NCI-H524 (cell line): ENCODE measurements at places on chromosomes 7 and 10.

GRCh38 chr10:31678575-31679516 is 249.8 kb downstream of the ARHGAP12 start:
- no peak for DNase-seq

DNA sequence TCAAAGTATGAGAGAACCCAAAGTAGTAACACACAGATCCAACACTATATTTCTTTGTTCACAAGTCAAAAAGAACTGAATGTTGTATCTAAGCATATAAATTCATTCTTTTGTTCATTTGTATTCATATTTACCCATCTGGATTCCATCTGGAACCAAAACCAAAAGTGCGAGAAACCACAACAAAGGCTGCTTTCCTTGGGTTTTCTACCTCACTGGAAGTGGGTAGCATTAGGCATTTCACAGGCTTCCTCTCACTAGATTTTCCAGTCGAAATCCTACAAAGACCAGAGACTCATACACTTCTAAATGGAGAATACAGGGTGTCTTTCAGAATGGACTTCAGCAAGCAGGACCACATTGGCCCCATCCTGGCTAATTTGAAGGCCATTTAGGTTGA is 109.8 kb upstream of the WNT16 start:
- DNase-seq, result no peak

- no peak for DNase-seq
Observed at GRCh38 chr7:115634633-115635032, 395.9 kb downstream of the TFEC start.

DNA sequence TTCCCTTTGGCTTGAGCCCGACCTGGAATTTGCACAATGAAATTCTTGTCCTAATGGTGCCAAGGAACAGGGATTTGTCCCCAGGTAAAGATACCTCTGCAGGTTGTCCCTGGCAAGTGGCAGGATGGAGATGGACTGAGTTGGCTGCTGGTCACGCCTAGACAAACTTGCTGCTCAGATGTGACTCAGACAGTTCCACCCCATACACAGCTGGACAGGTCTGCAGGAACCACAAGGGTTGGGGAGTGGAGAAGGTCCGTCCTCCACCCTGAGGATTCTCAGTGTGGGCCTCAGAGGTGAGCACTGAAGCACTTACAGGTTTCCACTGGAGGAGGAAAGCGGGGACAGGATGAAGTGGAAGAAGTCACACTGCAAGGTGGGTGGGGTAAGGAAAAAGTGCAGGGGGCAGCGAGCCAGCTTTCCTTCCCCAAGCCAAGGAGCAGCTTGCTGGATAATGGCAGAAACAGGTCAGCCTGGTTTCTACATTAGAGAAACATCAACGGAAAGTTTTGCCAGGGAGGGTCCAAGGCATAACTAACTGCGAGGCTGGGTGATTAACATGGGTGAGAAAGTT is 20.5 kb downstream of the ITPRIP start:
- DNase-seq, result no peak

GRCh38 chr7:83629117-83629880 is 19.6 kb downstream of the SEMA3E start:
- DNase-seq, result no peak

- no peak for DNase-seq
Observed at GRCh38 chr10:45460235-45460878, 86.3 kb downstream of the ALOX5 start.

DNA sequence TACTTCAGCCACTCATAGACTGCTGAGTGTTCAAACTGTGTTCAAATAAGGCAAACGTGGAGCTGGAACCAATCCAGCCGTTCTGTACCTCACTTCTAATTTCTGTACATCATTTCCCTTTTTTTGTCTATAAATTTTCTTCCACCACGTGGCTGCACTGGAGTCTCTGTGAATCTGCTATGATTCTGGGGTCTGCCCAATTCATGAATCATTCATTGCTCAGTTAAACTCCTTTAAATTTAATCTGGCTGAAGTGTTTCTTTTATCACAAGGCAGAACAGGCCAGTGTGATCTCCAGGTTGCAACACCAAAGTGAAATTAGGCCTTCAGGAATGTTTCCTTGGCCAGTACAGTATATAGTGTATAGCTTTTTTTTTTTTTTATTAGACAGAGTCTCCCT is 53.5 kb downstream of the DNAJC12 start:
- DNase-seq, result no peak

DNA sequence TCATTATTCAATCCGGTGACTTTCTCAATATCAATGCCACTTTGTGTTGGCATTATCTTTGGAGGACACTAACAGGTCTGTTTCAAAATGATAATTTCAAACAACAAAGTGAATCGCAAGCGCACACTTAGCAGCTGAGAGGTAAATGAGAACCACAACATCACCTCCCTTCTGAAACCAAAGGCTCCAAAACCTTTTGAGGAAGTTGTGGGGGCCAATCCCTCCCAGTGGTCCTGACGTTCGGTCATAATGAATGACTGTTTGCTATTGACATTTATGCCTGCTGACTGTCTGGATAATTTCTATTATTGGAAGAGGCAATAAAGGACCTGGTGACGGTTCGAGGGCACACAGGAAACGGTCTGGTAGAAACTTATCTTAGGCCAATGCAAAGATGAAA is 1.8 kb downstream of the ADARB2 start:
- DNase-seq, result no peak

DNA sequence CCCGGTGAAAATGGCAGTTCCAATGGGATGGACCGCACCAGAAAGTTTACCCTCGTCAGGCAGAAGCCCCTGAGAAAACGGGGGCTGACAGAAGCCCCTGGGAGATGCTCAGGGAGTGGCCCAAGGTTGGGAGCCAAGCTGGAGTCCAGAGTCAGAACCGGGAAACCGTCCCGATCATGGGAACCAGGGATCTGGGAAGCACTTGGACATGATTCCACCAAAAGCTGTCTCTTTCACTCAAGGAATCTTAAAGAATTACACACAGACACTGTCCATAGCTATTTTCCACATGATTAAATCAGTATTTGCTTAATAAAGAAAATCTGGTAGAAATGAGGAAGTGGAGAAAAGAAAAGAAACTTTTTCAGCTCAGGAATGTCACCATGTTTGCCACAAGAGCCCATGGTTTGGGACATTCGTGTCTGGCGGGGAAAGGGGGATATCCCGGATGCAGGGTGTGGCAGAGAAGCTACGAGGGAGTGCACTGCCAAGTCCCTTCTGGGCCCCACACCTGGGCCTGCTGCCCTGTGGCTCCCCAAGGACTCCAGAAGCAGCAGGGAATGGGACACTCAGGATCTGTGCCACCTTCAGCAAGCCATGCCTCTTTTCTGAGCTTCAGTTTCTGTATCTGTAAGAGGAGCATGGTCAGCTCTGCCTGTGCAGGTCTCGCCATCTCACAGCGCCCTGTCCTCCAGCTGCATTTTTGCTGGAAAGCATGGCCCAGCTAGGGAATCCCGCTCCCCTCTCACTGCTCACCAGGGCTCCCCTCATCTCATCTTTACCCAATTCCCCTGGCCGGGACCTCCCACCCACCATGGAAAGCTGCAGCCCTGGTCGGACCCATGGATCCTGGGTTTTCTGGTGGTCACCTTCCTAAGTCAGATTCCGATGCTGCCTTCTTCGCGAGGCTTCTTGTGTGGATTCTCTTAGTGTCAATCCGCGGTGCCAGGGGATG is 225.1 kb upstream of the GRB10 start:
- no peak for DNase-seq

DNA sequence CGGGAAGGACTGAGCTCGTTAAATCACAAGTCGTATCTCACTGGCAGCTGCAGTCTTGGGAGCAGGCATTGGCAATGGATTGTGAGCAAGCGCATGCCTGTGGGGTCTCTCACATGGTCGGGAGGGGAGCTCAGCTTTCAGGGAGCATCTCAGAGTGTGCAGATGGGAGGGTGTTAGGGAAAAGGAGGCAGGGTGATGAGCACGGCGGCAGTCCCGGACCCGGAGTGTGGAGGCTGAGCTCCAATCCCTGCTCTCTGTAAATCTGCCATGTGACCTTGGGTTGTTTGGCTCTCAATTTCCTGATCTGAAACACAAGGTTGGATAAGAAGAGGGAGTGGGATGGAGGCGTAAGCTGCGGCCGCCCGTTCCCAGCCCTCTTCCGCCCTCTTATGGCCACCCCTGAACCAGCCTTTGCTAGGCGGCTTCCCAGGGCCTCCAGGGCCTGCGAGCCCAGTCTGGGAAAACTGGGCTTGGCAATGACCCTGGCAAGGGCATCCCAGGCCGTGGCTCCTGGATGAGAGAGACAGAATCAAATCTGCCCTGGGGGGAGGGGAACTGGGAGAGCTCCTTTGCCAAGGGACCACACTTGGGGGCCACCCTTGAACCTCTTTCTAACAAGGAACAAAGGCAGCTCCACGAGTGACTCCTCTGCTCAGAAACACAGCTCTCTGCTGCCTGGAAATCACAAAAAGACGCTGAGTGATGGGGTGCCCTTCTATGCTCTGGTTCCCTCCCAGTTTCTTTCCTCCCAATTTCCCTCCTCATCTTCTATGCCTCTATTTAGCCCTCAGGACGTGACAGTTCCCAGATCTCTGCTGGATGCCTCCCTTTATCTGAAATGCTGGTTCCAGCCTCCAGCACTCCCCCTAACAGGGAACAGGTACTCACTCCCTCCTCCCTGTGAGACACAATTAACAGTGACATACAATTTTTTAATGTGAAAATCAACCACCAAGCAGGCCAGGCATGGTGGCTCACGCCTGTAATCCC is 41.7 kb upstream of the LOXL4 start:
- peak; percentile 42 for DNase-seq

DNA sequence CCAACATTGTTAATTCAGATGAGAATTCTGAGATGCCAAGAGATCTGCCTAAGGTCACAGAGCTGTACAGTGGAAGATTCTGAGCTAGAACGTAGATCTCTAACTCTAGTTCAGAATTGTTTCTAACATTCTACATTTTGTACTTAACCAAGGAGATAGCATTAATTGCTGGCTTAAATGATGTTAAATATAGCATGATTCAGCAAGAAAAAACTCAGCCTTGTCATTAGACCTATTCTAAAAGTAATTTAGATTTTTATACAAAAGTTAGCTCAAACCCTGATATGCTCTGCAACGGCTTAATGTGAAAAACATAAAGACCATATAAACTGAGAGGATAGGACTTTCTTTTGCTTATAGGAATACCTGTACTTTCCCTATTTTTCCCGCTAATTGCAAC is 3.4 kb upstream of the CCDC71L start:
- no peak for DNase-seq

DNA sequence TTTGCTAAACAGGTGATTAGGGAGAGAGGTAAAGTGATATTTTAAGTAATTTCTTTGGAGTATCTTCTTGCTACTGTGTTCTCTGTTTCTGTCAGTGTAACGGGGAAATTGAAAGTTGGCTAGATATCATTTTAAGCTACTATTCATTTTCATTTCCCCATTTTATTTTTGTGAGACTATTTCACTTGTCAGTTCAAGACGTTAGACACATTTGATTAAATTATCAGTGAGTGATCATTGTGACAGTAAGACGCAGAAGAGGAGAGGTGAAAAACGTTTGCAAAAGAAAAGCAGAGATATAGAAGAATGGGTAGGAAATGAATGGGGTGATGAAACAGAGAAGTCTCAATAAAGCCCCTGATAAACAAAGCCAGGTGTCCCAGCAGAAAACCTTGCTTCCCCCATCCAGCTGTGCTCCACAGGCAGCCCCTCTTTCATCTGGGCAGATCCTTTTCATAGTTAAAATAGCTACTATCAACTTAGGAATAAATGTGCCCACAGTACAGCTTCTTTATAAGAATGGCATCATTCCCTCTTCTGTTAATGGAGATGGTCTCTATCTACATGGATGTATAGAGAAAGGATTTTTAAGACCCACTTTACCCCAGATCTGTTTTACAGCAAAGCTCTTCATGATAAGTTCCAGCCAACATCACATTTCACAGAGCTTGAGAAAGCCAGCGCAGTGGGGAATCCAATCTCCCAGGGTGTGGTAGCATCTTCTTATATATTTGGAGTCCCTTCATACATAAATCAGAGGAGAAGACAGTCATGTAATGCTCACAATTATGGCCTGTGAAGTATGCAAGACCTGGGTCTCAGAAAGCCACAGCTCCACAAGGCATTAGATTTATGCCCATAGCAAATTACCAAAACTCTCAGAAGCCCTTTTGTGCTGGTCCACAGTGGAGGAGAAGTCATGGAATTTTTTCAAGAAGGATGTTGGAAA is 138.1 kb upstream of the ITGB1 start:
- DNase-seq, result no peak

DNA sequence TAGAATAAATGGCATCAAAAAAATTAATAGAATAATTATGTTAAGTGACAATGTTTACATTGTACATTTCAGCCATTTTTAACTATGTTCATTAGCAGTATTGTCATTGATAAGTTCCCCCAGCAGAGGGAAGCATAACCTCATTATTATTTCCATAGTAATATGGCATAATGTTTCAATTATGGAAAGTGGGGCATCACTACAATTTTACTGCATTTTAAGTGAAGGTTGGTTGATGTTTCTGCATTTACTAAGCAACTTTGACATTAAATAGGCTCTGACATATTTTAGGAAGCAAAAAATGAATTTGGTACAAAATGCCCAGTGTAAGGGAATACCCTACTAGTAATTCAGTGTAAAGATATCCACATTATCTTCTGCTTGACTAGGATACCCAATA is 218.3 kb downstream of the SEMA3A start:
- no peak for DNase-seq

GRCh38 chr10:62506371-62506770 is 132.2 kb downstream of the ZNF365 start:
- no peak for DNase-seq

GRCh38 chr10:124145109-124145870 is 51.9 kb upstream of the CHST15 start:
- DNase-seq, result no peak

GRCh38 chr7:44400033-44400511 is 74.7 kb upstream of the CAMK2B start:
- no peak for DNase-seq

GRCh38 chr7:33108554-33109004 is 625 bp downstream of the RP9 start:
- DNase-seq, result peak; percentile 22

DNA sequence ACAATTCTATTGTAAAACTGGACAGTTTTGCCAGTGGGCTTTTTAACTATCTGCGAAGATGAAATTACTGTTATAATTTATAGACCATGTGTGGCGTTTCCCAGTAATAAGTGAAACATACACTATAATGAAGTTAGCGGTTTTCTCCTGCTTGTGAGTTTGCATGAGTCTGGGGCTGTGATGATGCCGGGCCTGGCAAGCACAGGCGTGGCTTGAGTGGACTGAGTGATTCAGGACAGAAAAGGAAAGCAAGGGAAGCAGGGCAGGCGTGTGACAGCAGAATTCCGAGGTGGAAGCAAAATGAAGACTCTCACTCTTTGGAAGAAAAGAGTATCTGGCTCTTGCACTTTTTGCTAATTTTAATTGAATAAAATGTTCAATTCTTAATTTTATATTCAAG is 90.5 kb downstream of the CUL1 start:
- DNase-seq, result no peak

DNA sequence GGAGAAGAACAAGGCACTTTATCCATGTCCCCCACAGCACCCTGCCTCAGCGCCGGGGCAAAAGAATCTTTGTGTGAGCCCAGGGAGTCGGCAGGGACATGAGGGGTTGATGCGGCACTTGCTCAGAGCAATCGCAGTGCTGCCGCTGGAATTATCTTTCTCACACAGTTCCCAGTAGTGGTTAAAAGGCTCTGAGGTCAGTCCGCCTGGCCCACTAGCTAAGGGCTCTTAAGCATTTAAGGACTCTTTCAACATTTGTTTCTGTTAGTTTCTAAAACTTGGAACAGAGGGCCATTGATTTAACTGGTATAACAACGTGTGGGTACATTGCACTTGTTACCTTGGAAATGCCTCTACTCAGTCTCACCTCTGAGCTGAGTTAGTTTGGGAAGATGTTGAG is 208.0 kb upstream of the C7orf33 start:
- DNase-seq, result no peak
